ENCODE measurements at places on chromosomes 5 and 9.

DNA sequence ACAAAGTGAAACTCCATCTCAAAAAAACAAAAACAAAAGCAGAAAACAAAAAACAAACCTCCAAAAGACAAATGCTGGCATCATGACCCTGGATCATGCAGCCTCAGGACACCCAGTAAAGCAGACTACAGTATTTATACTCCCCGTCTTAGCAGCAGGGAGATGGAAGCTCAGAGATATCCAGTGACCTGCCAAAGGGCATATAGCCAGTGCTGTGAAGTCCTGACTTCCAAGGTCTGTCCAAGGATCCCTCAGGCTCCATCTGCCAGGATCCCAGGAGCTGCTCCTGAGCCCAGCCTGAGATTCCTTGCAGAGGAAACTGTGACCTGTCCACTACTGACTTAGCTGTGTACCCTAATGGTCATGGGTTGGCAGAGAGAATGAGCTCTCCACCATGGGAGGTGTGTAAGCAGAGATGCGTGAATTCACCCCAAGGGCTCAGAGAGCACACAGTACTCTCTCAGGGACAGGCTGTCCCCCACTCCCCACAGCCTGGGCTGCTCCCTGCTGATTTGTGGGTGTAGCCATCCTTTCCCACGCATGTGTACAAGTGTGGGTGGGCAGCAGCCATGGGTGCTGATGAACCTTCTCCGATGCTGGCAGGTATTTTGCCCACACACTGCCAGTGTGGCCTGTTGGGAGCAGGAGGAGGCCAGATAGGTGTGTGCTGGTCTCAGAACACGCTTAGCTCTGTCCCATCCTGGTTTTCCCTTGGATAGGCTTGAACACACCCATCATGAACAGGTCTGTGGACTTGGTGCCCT, 2.1 kb upstream of the WNK2 start:
- DNase-seq = no peak

- DNase-seq = no peak
Measured at GRCh38 chr9:130073373-130073772, 19.7 kb downstream of the GPR107 start.

DNA sequence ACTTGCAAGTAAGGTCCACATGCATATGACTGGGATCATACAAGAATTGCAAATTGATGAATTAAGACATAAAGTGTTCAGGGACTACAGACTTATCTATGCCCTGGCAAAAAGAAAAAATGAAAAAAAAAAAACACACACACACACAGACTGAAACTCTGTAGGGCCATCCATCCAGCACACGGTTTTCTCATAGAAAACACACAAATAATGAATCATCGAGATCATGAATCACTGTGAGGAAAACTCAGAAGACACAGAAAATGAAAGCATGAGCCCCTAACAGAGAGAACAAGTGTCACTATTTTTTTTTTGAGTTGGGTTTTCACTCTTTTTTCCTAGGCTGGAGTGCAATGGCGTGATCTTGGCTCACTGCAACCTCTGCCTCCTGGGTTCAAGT, 185.2 kb downstream of the IRX2 start:
- no peak for DNase-seq

GRCh38 chr9:119868694-119869093, 499.5 kb upstream of the BRINP1 start:
- no peak for DNase-seq

GRCh38 chr9:68555437-68556150, 14.9 kb upstream of the TMEM252 start:
- no peak for DNase-seq

- DNase-seq = no peak
Measured at GRCh38 chr9:68669218-68669617, 35.8 kb upstream of the PIP5K1B start.

DNA sequence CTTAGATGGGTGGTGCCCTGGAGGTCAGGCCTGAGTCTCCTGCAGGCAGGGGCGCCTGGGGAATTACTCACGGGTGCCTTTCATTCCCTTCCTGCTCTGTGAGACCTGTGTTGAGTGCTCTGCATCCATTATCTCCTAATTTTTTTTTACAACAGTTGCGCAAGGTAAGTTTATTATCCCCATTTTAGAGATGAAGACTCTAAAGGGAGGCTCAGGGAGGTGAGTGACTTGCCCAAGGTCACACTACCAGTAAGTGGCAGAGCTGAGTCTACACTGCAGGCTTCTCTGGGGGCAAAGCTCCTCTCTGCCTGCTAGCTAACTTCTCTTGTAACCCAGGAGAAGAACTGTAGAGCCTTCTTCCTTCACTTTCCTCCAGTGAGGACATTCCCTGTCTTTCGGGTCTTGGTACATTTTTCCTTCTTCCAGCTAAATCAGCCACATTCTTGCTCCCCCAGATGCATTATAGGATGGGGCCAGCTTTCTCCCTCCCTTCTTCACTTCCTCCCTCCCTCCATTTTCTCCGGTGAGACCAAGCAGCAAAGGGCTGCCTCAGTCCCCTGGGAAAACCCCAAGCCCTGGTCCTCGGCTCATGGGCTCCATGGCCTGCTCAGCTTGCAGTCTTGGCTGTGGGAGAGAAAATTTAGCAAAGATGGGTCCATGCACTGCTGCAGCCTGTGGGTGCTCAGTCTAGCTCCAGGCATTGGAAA, 1.8 kb downstream of the PRR7 start:
- DNase-seq = no peak
